ENCODE measurements at places on chromosomes 3 and 15.

GRCh38 chr3:98730338-98730737, 32.8 kb upstream of the ST3GAL6 start:
- DNase-seq: no peak

DNA sequence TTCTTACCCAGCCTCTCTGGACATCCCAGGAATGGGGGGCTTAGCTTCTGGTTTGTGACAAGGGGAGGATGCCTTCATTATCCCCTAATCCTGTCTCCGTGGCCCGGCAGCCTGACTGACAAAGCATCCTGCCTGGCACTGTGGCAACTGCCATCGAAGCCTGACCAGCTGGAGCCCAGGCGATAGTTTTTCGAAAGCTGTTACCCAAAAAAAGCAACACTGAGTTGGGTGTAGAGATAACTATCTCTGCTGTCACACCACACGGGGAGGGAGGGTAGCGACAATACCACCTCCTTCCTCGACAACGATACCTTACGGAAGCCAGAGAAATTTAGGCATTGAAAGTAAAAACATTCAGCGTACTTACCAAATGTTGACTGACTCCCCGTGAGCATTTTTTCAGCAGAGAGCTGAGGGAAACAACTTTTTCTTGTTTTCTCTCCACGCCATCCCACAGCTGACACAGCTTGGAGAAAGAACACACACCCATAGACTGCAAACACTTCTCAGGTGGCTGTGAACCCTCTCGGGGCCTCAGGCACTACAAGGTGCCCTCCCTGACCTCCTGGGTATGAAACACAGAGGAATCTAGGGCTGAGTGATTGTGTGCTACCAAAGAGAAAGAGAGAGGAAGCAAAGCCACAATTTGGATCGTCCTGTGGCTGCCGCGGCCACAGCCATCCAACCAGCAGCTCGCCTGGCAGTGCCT, 361.9 kb upstream of the ICE2 start:
- DNase-seq: peak; percentile 15

DNA sequence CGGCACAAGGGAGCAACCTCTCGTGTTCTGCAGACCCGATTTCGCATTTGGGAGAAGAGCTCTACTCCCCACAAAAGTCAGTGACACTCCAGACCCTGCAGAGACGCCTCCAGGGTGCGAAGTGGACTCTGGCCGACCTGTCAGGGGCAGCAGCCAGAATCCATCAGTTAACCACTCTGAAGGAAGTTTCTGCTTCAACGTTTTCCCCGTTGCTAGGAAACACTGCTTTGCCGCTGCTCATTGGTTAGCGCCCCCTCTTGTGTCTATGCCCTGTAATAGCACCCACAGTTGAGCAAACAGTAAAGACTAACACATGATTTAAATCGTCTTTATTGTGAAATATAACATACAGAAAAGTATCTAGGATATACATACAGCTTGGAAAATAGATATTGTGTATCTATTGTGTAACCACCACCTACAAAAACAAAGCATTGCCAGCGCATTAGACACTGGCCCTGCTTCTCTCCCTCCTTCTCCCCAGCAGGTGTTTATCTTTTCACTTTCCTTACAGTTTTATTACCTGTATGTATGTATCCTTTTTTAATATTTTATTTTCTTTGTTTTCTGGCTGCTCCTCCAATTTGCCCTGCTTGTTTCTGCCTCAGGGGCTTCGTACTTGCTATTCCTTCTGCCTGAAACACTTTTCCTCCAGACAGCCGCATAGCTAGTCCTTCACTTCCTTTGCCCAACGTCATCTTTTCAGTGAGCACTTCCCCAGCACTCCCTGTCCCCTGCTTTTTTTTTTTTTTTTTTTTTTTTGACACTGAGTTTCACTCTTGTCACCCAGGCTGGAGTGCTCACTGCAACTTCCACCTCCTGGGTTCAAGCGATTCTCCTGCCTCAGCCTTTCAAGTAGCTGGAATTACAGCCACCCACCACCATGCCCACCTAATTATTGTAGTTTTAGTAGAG, 38.8 kb downstream of the TMEM40 start:
- peak; percentile 46 for DNase-seq

- DNase-seq: no peak
These were observed 221.3 kb upstream of the HES1 start for GRCh38 chr3:193914602-193915001.

DNA sequence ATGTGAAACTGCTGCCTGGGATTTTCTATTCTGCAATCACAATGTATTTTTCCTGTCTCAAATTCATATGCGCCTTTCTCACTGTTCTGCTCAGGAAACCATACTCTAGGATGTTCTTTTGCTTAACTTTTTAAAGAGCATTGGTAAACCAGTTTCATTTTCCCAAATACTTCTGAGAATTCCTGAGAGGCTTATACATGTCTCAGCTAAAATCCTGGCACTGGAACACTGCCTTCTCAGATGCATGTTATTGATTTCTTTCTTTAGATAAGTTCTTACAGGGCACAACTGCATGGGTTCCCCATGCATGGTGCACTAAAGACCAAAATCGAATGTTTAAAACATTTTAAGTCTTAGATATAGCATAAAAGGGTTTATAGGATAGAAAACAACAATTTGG, 178.3 kb upstream of the PLSCR5 start:
- DNase-seq: no peak

All from stimulated activated CD8-positive, alpha-beta memory T cell treated with anti-CD3 and anti-CD28 coated beads, Interleukin-4, amount 100 ng/mL, for 4 hours (primary cell).